Activated naive CD8-positive, alpha-beta T cell treated with anti-CD3 and anti-CD28 coated beads for 36 hours (primary cell): ENCODE measurements at places on chromosomes 7 and 10.

GRCh38 chr10:34575882-34576281, 239.2 kb downstream of the PARD3 start:
- no peak for DNase-seq

DNA sequence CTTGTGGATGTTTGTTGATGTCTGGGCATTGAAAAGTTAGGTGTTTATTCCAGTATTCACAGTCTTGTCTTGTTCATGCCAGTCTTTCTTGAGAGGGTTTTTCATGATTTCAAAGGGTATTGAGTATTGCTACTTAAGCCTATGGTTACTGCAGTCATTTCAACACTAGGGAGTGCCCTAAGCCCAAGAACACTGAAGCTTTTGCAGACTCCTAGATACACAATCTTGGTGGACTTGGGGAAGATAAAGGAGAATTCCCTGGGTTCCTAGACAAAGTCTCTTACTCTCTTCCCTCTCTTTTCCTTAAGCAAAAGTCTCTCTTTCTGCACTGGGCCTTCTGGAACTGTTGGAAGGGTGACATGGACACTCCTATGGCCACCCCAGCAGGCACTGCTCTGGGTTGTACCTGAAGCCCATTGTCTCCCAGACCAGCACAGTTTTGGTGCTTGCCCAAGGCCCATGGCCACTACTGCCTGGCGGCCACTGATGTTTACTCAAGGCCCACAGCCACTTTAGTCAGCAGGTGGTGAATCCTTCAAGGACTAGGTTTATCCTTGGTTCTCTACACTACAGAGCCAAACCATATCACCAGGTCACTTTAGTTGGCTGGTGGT, 24.9 kb downstream of the SAMD9 start:
- DNase-seq: no peak

DNA sequence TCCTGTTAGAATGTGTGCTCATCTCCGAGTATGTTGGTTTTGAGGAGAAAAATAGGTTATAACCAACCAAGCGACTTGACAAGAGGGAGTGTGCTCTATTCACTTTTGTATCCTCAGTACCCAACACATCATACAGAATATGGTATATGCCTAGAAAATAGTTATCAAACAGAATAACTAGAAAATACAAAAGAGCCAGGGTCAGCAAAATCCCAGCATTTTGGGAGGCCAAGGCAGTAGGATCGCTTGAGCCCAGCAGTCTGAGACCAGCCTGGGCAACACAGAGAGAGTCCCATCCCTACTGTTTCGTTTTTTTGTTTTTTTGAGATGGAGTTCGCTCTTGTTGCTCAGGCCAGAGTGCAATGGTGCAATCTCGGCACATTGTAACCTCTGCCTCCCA, 257.9 kb downstream of the PARD3 start:
- DNase-seq: no peak

DNA sequence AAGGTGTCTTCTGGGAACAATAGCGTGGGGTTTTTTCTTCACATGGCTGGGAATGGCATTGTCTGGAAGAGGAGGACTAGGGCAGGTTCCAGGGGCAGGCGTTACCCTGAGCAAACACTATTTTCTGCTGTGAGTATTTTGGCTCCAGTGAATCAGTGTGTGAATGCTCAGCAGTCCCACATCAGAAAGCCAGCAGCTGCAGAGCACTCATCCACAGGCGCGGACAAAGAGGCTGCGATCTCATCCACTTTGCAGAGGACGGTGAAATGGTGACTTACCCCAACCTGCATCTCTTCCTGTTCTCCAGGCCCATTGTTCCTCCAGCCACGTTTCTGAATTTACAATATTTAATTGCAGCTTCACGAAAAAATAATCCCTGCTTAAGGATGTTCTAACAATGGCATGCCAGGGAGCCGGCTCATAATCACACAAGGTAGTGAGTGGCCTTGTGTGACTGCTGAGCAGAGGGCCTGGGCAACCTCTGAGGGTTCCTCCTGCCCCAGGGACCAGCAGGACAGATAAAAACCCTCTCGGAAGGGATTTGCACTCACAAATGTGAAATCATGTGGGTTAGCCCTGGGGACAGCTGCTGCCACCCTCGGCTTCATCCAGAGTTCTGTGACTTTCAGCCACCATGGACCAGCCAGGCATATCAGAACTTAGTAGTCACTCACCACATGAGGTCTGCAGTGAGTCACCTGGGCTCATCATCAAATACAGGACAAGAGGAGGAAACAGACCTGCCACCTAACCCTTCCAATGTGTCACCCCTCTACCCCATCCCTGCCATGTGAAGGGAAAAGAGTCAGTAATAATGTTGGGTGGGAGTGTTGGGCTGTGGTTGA, 65.0 kb upstream of the EN2 start:
- DNase-seq: no peak

GRCh38 chr10:113557424-113557862, 4.6 kb downstream of the HABP2 start:
- no peak for DNase-seq

DNA sequence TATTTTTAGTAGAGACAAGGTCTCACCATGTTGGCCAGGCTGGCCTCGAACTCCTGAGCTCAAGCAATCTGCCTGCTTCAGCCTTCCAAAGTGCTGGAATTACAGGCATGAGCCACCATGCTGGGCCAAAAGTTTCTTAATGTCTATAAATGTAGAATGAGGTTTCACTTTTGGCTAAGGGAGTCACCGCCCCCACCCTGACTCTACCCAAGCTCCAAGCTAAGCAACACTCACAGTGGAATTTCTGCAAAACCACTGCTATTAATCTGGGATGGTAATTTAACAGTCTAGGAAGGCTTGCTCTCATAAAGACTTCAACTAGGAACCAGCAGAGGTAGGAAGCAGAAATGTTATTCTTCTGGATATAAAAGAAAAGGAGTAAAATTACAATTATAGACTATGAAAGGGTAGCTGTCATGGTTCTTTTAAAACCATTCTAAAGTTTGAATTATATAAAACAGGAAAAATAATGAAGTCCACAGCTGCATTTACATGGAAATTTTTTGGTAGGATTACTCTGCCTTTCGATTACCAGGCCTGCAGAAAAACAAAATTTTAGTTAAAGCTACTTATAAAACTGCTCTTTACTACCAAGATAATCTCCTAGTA, 211.6 kb downstream of the SFMBT2 start:
- DNase-seq: no peak

DNA sequence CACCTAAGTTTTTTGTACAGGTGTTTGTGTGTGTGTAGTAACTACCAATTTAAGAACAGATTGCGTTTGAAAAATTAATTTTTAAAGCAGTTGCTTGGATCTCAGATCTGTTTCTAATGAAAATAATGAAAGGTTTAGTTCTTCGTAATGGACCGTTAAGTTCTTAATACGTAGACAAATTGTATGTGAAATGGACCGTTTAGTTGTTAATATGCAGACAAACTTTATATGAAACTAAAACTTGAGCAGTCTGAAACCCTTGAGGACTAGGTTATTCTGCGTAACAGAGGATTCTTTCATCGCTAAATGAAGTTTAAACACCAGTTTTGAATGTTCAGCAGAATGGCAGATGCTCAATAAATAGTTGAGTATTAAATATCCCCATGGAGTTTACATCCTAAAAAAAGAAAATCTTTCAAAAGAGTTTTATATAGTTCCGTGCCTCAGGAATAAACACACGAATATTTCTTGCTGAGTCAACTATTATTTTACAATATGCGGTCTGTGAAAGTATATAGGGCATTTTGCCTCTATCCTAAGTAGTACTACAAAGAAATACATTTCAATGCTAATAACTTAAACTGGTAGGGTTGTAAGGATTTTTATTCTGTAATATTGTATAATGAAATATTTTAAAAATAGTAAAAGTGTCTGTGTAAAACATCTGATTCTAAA, 1.2 kb downstream of the DBF4 start:
- DNase-seq: no peak

GRCh38 chr10:130243015-130243414, 106.8 kb downstream of the GLRX3 start:
- DNase-seq: no peak

DNA sequence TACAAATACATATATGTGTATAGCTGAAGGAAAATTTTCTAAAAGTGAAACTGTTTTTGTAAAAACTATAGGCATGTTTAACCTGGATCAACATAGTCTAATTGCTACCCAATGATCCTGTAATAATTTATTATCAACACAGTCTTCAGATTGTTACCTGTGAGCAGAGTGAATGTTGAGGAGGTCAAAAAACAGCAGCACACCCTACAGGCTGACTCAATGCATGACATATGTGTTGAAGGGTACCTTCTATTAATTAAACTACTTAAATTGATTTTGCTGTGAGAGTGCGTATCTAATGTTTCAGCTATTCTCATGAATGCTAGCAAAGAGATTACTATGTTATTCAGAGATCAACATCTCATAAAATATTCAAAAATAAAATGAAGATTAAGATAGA, 411.4 kb downstream of the TNS3 start:
- DNase-seq: no peak
